ENCODE measurements at places on chromosomes 2 and 18. TPM values are rescaled to one million over a fixed set of nuclear protein-coding genes. Genes with fewer than 3 reads are reported as not detected.

Gene LRRTM1
- polyA plus RNA-seq: 0.38 TPM

Gene CCDC74B
- polyA plus RNA-seq: 0.66 TPM

Gene TMEM200C
- 1.7 TPM for polyA plus RNA-seq

Gene DOK6
- 0.71 TPM for polyA plus RNA-seq

GRCh38 chr2:54950811-54951210 lies 99.4 kb downstream of the RTN4 start:
- H3K4me3 ChIP-seq: no peak overlapping the region
- H3K27ac ChIP-seq: no peak overlapping the region
- H3K4me1 ChIP-seq: no peaks in the 10 kb centered on the region
- H3K27me3 ChIP-seq: no peaks in the 10 kb centered on the region
- no peaks in the 10 kb centered on the region for H3K36me3 ChIP-seq

DNA sequence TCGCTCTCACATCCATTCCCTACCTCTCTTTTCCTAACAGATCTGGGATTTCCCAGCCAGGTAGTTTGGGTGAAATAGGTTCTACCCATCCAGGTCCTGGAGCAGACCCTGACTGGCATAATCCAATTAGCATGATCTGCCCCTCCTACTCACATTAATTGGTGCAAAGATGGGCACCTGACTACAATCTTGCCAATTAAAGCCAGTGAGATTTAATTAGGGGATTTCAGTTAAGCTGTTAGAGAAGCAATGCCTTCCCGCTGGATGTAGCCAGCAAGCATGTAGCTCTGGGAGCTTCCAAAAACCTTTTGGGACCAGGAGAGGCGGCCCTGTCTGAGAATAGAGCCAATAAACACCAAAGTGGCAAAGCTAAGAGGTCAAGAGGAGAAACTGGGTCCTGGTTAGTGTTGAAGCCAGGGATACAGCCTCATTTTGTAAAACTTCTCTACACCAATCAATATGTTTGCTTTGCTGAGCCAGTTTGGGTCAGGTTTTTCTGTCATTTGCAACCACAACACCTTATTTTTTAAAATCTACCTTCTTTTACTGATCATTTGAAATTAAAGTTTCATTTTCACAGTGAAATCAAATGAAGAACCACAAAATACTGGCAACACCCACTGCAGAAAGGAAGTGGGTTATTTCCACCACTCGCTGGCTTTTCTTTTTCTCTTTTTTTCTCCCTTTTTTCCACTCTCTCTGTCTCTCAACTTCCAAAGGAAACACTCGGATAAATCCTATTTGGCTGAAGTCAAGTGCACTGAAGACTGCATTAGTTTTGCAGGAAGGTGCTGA lies 3.2 kb upstream of the TTC39C start:
- no peak for DNase-seq
- no peaks in the 10 kb centered on the region for H3K36me3 ChIP-seq
- H3K27me3 ChIP-seq: no peaks in the 10 kb centered on the region
- H3K4me3 ChIP-seq: no peak overlapping the region

DNA sequence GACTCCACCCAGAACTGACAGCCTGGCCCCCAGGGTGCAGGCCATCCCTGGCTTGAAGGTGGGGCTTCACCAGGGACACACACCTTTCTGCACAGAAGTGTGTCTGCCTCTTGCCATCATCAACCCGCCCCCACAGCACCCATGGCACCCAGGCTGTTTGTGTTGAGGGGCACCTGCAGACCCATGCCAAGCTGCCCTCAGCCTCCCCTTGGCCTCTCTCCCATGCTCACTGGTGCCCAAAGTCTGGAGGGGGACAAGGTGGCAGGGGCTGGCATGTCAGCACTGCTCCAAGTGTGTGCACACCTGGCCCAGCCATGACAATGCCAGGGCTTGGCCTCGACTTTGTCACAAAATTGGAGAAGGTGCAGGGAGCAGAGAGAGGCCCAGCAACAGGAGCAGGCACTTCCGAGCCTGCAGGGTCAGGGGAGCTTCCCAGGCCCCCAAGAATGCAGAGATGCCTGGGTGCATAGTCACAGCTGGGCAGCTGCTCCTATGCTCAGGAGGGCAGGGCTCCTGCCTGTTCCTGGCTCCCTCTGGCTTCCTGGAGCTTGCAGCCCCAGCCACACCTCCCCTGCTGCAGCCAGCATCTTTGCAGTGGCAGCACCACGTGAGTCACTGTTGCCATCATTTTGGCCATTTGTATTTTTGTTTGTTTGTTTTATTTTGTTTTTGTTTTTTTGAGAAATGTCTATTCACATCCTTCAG lies 280.6 kb upstream of the UBE2E3 start:
- no peak overlapping the region for H3K27ac ChIP-seq
- H3K27me3 ChIP-seq: no peaks in the 10 kb centered on the region
- no peaks in the 10 kb centered on the region for H3K36me3 ChIP-seq
- no peak overlapping the region for H3K4me3 ChIP-seq

- H3K4me3 ChIP-seq: no peak overlapping the region
- H3K27ac ChIP-seq: no peak overlapping the region
- no peak for DNase-seq
- H3K36me3 ChIP-seq: peaks cover 10% of the 10 kb centered on the region
- no peaks in the 10 kb centered on the region for H3K27me3 ChIP-seq
Measured at GRCh38 chr2:46643951-46644350, 164.6 kb downstream of the TMEM247 start.

GRCh38 chr2:178819147-178819875 lies 12.1 kb upstream of the TTN start:
- H3K36me3 ChIP-seq: no peaks in the 10 kb centered on the region
- no peaks in the 10 kb centered on the region for H3K27me3 ChIP-seq
- H3K27ac ChIP-seq: peak overlapping the region; percentile 66
- H3K4me3 ChIP-seq: peak overlapping the region; percentile 22
- DNase-seq: no peak

DNA sequence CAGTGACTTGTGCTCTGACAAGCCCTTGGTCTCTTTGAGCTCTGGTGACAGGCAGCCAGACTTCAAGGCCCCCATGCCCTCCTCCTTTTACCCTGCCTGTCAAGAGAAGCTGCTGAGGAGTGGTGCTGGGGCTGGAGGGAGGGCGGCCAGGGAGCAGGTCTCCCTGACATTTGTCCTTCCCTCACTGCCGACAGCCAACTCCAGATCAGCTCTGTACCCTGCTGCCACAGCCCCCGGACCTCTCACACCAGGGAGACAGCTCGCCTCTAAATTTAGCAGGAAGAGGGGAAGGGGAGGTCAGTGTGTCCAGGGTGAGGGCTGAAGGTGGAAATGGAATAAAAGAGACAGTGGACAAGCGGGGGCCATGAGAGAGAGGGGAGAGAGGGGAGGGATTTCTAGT lies 155.8 kb downstream of the TDRD15 start:
- peak; percentile 56 for DNase-seq
- peaks cover 37% of the 10 kb centered on the region for H3K4me1 ChIP-seq
- no peak overlapping the region for H3K4me3 ChIP-seq
- H3K27ac ChIP-seq: peak overlapping the region; percentile 67

GRCh38 chr2:75421986-75422385 lies 138.8 kb downstream of the EVA1A start:
- no peak overlapping the region for H3K4me3 ChIP-seq
- H3K4me1 ChIP-seq: no peaks in the 10 kb centered on the region
- H3K36me3 ChIP-seq: no peaks in the 10 kb centered on the region
- no peak overlapping the region for H3K27ac ChIP-seq
- H3K27me3 ChIP-seq: no peaks in the 10 kb centered on the region

DNA sequence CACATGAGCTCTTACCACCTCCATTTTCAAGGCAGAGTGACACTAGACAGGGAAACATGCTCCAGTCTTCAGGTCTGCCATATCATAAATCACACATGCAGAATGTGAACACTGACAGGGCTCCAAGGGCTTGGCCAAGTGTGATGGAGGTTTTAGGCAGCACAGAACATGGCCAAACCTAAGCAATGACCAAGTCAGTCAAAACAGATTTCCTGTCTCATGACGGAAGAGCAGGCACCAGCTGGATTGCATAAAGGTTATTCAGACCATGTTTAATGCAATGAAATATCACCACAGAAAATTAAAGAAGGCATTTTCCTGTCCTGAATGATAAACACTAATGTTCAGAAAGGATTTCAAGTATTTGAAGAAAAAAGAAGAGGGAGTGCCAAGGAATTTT lies 72.5 kb downstream of the SUMO1 start:
- H3K27ac ChIP-seq: no peak overlapping the region
- DNase-seq: no peak
- H3K4me1 ChIP-seq: no peaks in the 10 kb centered on the region
- H3K36me3 ChIP-seq: no peaks in the 10 kb centered on the region
- peaks cover 2% of the 10 kb centered on the region for H3K27me3 ChIP-seq
- H3K4me3 ChIP-seq: no peak overlapping the region

DNA sequence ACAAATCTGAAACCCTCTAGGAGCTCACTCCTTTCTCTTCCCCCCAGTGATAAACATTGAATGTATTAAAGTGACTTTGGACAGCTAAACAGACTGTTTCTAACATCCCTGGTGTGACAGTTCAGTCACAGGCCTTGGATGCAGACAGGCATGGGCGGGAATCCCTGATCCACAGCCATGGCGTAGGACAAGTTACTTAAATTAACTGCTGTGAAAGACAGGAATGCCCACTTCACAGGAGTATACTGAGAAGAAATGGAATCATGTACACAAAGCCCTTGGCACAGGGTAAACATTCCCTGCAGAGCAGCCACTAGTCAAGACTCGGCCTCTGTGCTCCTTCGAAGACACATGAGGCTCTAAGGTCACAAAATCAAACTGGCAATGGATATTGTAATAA lies 34.0 kb downstream of the FARSB start:
- no peak overlapping the region for H3K4me3 ChIP-seq
- peaks cover 12% of the 10 kb centered on the region for H3K4me1 ChIP-seq
- H3K36me3 ChIP-seq: peaks cover 37% of the 10 kb centered on the region
- peak overlapping the region; percentile 72 for H3K27ac ChIP-seq
- no peak for DNase-seq

DNA sequence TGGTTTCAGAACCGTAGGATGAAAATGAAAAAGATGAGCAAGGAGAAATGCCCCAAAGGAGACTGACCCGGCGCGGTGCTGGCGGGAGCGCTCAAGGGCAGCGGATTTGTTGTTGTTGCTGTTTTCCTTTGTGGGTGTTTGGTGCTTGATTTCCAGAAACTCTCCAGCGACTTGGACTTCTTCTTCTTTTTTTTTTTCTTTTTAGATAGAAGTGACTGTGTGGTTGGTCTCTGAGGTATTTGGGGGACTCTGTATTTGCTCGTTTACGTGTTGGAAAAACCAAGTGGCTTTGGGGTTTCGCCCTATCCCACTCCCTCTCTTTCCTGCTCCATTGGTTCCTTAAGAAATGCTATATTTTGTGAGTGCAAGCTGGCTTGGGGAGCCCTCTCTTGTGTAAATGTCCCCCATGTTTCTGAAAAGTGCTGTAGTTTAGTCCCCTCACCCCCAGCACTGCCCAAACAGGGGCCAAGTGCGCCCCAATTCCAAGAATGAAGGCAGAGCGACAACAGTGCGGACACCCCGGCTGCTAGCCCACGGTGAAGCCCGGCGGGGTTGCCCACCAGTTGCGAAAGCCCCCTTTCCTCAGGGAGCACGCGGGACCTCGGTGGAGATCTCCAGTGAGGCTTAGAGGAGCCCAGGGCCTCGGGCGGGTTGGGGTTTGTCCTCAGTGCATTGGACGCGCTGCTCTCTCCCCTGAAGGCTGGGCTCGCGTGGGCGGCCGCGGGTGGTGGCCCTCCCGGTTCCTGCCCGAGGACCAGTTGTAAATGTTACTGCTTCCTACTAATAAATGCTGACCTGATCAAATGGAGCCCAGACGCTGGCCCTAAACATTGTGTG lies 1.8 kb downstream of the HOXD9 start:
- H3K27me3 ChIP-seq: peaks cover 99% of the 10 kb centered on the region
- no peak overlapping the region for H3K4me3 ChIP-seq
- no peak for DNase-seq
- H3K36me3 ChIP-seq: no peaks in the 10 kb centered on the region
- H3K27ac ChIP-seq: no peak overlapping the region
- H3K4me1 ChIP-seq: no peaks in the 10 kb centered on the region

DNA sequence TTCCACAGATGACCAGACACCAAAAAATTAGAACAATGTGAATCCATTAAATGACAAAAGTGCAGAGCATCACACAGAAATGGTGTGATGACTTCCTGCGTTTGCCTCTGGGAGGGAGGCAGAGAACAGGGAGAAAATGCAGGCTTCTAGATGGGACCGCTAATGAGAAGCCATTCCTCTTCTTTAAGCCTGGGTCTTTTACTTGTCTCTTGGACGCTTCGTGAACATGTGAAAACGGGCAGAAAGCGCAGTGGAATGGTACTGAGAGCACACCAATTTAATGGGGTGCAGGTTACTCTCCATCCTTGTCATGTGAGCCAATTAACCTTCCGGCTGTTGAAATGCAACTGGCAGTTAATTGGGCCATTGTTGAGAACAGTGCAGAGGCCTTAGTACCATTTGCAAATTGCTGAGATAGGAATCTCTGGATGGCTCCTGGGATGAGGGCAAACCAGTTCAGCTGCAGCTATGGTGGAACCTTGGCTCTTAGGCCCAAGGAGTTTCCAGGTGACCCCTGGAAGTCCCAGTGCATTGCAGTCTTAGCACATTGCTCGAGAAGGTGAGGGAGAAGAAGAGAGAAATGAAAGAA lies 210.4 kb upstream of the CXCR4 start:
- DNase-seq: no peak
- no peaks in the 10 kb centered on the region for H3K27me3 ChIP-seq
- no peak overlapping the region for H3K27ac ChIP-seq
- no peak overlapping the region for H3K4me3 ChIP-seq
- H3K36me3 ChIP-seq: no peaks in the 10 kb centered on the region
- no peaks in the 10 kb centered on the region for H3K4me1 ChIP-seq

DNA sequence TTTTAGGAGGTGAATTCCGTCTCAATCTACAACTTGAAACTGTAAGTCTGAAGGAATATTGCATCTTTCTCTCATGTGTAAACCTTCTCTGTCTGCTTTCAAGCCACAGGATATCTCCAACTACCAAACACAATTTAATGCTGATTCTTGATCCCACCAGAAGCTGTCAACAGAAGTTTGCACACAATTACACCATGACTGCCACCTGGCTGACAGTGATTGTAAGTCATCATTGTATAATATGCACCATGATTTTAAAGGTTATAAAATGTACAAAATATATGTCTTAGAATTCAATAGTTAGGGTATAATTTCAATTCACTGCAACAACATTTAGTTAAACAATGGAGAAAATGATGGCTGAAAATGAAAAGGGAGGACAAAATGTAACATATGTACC lies 18.4 kb downstream of the PREPL start:
- H3K4me1 ChIP-seq: peaks cover 11% of the 10 kb centered on the region
- no peak overlapping the region for H3K27ac ChIP-seq
- H3K36me3 ChIP-seq: no peaks in the 10 kb centered on the region
- H3K27me3 ChIP-seq: no peaks in the 10 kb centered on the region
- H3K4me3 ChIP-seq: no peak overlapping the region
